ENCODE measurements at places on chromosomes 2 and 18. TPM values are rescaled to one million over a fixed set of nuclear protein-coding genes. Genes with fewer than 3 reads are reported as not detected.

DNA sequence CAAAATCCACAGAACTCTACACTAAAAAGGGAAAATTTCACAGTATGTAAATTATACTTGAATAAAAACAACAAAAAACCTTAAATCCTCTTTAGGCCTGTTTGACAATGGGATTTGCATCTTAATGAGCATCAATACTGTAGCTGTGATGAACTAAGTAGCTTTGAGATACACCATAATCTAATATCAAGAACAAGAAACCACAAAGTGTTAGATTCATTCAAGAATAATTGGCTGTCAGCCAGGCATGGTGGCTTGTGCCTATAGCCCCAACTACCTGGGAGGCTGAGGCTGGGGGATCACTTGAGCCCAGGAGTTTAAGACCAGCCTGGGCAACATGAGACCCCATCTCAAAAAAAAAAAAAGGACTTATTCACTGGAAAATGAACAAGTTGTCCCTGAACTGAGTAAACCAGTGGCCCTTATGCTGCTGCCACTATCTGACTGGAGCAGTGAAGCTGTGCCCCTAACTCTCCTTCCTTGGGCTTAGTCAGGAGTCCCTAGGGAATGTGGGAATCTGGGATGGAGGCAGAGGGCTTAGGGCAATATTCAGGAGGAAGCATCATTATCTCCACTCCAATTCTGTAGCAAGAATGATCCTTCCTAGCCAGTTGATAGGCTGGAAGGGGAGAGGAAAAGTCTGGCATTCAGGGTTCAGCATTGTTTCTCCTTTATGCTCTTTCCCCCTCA lies 88.5 kb downstream of the PRKCE start:
- DNase-seq: no peak

DNA sequence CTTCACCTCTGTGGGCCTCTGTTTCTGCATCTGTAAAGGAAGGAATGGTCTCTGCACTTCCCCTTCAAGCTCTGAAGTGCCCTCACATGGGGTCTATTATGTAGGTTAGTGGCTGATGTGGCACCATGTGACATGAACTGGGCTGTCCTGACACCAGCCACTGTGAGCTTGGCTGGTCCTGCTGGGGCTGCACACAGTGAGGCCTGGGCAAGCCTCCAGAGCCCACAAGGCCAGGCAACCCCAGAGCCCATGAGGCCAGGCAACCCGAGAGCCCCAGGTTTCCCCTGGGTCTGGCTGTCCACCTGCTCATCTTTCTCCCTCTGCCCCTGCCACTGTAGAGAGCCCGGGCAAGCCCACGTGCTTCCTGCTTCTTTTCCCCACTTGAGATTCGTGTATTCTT lies 150.1 kb upstream of the SMAD2 start:
- DNase-seq: peak; percentile 70

DNA sequence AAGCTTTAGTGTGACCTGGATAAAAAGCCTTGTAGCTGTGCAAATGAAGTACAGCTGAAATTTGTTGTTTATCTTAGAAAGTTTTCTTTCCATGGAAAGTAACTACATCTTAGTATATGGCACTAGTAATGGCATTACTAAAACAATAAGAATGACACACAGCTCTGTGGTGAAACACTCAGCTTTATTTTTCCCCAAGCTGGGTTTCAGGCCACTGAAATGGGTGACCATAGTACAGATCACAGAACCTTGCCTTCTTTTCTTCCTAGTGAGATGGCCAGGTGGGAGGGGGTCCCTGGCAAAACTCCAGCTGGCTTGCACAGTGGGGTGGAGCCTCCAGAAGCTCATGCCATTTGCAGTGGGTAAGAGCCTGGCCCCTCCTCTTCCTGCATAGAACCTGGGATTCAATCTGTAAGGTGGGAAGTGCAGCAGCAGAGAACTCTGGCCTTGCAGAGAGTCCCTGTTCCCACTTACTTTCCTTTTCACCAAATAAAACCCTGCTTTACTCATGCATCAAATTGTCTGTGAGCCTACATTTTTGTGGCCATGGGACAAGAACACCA lies 17.6 kb upstream of the GRP start:
- no peak for DNase-seq

DNA sequence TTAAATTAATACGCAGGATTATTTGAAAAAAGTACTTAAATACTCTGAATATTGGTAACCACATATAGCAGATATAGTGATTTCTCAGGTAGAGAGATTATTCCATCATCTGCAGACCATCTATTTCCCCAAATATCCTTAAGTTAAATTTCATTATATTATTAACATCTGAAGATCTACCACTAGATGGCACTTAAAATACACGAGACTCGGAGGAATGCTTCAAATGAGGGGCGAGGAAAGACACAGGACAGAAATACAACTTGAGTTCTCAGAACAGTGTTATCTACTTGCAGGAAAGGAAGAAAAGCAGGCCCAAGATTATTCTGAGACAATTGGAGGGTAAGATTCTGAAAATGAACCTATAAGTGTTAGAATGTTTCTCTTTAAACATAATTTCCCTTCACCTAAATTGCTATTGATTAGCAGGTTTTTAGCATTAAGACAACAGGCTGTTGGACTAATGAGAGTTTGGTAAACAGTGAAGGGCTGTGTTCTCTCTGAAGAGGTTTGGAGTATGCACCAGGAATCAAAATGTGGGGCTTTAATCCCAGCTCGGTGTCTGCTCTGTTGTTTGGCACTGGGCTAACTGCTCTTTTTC lies 76.9 kb upstream of the GCFC2 start:
- DNase-seq: peak; percentile 21

The BBS5 gene
- 1.3 TPM for total RNA-seq

The PUM2 gene
- 36.2 TPM for total RNA-seq

- DNase-seq: no peak
These were observed 692.1 kb upstream of the CELF4 start for GRCh38 chr18:38257661-38258060.

GRCh38 chr2:224360801-224361251 lies 41.1 kb downstream of the FAM124B start:
- DNase-seq: no peak

DNA sequence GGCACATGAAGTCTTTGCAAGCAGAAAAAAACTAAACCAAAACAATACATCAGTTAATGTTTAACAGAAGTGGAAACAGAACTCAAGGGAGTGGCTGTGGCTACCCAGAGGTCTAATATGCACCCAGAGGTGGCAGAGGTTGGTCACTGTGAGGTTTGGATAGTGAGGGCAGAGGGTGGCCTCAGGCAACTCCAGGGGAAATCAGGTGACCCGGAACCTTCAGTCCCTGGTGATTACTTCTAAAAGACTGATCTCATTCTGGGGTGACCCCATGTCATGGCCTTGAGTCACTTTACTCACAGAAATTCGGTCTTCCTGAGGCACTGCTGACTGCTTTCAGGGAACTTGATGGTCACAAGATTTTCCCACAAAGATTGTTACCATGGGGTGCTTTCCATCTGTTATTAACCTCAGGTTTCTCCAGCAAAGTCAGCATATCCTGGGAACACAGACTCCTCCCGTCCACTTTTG lies 99.4 kb downstream of the TMEM17 start:
- no peak for DNase-seq

DNA sequence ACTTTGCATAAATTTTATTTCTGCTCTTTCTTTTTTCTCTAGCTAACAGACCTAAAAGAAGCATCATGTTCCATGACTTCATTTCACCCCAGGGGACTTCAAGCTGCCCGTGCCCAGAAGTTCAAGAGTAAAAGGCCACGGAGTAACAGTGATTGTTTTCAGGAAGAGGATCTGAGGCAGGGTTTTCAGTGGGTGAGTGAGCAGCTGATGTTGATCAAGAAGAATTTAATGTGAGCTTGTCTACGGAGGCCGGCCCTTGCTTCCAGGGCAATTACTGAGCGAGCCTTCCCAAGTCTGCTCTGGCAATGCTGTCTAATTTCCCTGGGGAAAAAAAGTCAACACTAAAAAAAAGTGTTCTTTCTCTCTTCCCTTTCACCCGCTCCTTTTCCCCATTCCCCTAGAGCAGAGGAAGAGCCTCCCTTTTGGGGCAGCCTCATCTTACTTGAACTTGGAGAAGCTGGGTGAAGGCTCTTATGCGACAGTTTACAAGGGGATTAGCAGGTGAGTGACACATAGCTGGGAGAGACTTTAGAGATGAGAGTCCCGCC lies 1.2 kb downstream of the CDK15 start:
- DNase-seq: peak; percentile 15

DNA sequence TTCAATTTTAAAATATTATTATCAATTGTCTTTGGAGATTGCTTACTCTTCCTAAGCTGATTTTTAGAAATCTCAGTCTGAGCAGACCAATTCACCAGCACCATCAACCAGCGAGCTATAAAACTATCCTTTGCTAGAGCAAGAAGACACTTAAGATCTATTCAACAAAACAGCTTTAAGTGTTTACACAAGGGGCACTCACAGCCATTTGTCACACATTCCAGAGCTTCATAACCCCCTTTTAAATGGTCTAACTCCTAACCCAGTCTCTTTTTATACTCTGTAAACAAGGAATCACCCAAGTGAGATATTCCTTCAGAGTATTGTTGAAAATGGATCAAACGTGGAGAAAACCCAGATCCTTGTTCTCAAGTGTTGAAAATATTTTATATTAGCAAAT lies 1294.1 kb upstream of the CHAC2 start:
- DNase-seq: no peak

The PDE1A gene
- total RNA-seq: not detected

- no peak for DNase-seq
These were observed 51.3 kb downstream of the ACSL3 start for GRCh38 chr2:222912117-222912516.

The SERPINB11 gene
- not detected for total RNA-seq

The TUBB8B gene
- total RNA-seq: 0.17 TPM

The CNTNAP5 gene
- total RNA-seq: 0.04 TPM

- no peak for DNase-seq
These were observed 101.4 kb upstream of the PPP1CB start for GRCh38 chr2:28650266-28650584.

GRCh38 chr2:19863303-19864041 lies 38.3 kb downstream of the TTC32 start:
- peak; percentile 93 for DNase-seq

The STK17B gene
- total RNA-seq: 26.5 TPM

- DNase-seq: no peak
These were observed 2.3 kb downstream of the RAB11FIP5 start for GRCh38 chr2:73110168-73111072.

- DNase-seq: no peak
These were observed 14.6 kb upstream of the LTBP1 start for GRCh38 chr2:32931945-32932709.

The EML6 gene
- 1.0 TPM for total RNA-seq

The ATOH8 gene
- 1.1 TPM for total RNA-seq

The HAAO gene
- total RNA-seq: 5.9 TPM

DNA sequence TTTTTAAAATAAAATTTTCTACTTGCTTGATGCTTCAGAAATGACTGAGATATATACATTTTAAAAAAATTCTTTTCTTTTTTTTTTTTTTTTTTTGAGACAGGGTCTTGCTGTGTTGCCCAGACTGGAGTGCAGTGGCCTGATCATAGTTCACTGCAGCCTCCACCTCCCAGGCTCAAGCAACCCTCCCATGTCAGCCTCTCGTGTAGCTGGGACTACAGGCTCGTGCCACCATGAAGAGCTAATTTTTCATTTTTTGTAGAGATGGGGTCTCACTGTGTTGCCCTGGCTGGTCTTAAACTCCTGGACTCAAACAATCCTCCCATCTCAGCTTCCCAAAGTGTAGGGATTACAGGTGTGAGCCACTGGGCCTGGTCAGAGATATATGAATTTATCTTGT lies 12.9 kb downstream of the CYS1 start:
- no peak for DNase-seq

DNA sequence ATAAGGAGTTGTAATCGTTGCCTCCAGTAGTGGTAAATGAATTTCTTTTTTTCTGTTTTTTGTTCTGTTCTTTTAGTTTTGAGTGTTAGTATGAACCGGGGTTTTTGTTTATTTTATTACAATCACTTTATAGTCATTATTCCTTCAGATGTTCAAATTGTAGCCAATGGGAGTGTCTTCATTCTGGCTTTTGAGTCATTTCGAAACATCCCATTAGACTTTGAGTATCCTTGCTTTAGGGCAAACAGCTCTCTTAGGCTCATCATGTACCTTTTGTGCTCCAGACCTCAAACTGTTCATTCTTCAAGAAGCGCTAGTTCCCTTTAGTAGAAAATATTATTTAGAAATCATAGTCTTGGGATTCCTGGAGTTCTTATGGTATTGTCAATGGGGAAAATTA lies 54.2 kb upstream of the PAX3 start:
- DNase-seq: no peak

GRCh38 chr18:72544092-72544886 lies at the start of gene CBLN2:
TSS of gene CBLN2 (minus strand) at chr18:72544342. CDS start at chr18:72542160, 2,182 bp downstream.
- DNase-seq: peak; percentile 90

The TEX44 gene
- total RNA-seq: not detected

The CAPG gene
- 268 TPM for total RNA-seq

All from H7 (cell line).